Large intestine (tissue), 12 donors: ENCODE measurements at places on chromosomes 6 and 20. TPM values are rescaled to one million over a fixed set of nuclear protein-coding genes. Genes with fewer than 3 reads are reported as not detected.

TSHZ2 gene
- 10.7 TPM for polyA plus RNA-seq

RARS2 gene
- 73.9 TPM for polyA plus RNA-seq

NQO2 gene
- 21.1 TPM for polyA plus RNA-seq

GRCh38 chr6:129646642-129647041 lies 63.3 kb downstream of the ARHGAP18 start:
- DNase-seq: no peak

- DNase-seq: no peak
Observed at GRCh38 chr20:50284811-50285375, 94.3 kb downstream of the CEBPB start.

- no peak for DNase-seq
Observed at GRCh38 chr6:121830736-121831135, 395.3 kb downstream of the GJA1 start.

DYNLT2 gene
- 7.2 TPM for polyA plus RNA-seq

GRCh38 chr20:19791887-19792286 lies 33.8 kb downstream of the RIN2 start:
- DNase-seq: no peak

CD40 gene
- polyA plus RNA-seq: 2.8 TPM

GRCh38 chr6:157058574-157058973 lies 264.7 kb downstream of the TMEM242 start:
- no peak for DNase-seq

GRCh38 chr20:44573501-44573869 lies 8.9 kb upstream of the PKIG start:
- no peak for DNase-seq

- no peak for DNase-seq
Observed at GRCh38 chr6:169341065-169341464, 87.4 kb upstream of the THBS2 start.

C4B gene
- 91.2 TPM for polyA plus RNA-seq

FRMD1 gene
- 5.9 TPM for polyA plus RNA-seq

- DNase-seq: no peak
Observed at GRCh38 chr6:169269180-169270076, 15.8 kb upstream of the THBS2 start.

DNA sequence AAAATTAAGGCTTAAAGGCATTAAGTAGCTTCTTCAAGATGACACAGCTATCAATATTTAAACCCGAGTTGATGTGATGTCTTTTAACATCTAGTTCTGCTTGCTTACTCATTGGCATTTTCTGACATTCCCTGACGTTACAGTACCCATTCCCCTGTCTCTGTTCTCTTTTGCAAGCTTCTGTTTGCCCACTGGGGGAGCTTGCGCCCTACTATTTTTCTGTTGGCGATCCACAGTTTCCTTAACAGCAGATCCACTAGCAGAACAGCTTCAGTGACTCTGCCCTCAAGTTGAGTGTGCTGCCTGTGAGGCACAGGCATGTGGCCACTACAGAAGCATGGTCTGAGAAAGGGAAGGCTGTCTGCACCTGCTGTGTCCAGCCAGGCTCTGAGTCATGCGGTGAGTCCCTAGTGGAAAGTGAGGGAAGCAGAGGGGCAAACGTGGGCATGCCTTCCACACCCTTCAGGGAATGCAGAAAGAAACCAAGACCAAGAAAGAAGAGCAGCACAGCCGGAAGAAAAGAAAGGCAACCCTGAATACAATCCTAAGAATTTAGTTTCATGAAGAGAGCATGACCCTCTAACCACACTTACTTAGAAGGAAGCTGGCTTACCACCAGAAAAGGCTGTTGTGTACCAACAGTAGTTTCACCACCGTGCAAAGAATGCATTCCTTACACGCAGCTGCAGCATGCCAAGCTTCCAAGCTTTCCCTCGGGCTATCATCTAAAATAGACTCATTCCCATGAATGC lies 97.7 kb upstream of the VGLL2 start:
- DNase-seq: no peak

DNA sequence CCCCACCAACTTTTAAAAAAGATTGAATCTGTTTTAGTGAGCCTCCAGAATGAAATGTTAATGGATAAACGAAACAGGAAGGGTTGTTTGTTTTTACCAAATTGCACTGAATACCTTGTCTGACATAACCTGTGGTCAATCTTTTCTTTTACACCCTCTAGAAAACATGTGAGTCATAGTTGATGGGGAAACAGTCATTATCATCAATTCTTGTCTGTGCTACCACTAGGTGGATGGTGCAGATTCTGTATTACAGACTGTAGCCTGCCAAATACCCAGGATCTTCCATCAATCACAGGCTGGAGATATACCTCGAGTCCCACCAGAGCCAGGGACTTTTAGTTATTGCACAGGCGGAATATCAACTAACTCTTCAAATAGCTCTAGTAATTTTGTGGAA lies 29.5 kb upstream of the PKIB start:
- DNase-seq: no peak

DNA sequence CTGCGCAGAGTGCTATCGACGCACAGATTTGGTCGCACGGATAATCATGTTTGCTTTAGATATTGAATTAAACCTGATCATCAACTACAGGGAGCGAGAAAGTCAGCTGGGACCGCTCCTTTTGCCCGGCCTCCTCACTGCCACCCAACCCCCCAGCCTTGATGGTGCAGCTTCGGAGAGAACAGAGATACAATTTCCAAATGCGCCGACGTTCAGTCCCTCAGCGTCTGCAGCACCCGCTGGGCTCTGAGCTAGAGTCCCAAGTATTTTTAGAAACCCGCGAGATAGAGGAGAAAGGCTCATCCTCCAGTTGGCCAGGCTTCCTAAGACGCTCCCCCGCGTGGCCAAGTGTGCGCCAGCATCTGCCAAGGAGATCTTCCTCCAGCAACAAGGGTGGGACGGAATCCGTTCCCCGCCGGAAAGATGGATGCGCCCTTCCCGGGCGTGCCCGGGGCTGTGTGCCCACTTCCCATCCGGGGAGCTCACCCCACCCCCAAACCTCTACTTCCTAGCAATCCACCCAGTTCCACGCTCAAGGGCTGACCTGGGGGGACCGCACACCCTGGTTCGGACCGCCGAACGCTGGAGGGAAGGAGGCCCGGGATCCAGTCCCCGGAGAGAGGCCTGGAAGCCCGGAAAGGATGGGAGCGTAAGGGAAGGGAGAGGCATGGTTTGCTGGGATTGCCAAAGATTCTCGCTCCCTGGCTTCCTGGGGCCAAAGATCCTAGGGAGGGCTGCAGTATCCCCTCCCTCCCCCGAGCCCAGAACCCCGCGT lies 4.1 kb downstream of the NKX2-2 start:
- DNase-seq: no peak

DNA sequence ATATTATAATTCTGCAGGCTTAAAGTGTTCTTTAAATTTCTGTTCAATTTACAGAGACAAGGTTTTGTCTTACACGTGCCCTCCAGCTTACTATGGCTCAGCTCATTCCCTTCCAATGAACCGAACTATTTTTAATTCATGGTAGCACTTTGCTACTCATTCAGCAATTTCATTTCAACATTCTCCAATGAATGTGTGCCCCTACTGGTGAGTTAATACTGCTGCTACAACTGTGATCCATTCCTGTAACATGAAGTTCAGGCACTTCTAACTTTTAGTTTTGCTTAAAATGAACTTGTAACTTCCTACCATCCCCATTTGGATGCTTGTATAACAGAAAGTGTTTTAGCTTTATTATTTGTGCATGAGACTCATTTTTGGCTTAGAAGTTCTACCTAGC lies 99.7 kb downstream of the F13A1 start:
- no peak for DNase-seq

- DNase-seq: peak; percentile 42
Observed at GRCh38 chr20:5056801-5057599, 55.7 kb upstream of the SLC23A2 start.

GRCh38 chr6:132005178-132005577 lies 54.0 kb upstream of the CCN2 start:
- peak; percentile 69 for DNase-seq

DNA sequence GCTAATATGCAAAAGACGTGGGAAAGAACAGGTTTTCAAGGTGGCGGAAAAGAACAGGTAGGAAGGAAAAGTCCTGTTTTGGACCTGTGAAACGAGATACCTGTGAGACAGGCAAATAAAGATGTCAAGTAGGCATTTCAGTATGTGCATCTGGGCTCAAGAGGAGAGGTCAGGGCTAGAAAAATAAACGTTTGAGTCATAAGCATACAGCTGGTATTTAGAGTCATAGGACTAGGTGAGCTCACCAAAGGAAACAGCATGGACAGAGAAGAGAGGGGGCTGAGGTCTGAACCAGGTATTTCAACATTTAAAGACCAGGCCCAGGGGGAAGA lies 14.9 kb downstream of the MTFR2 start:
- no peak for DNase-seq

GRCh38 chr20:31698803-31699718 lies 23.6 kb downstream of the BCL2L1 start:
- peak; percentile 95 for DNase-seq

KIAA1755 gene
- polyA plus RNA-seq: 8.4 TPM

- no peak for DNase-seq
Observed at GRCh38 chr6:75065523-75065922, 140.3 kb downstream of the COL12A1 start.

PGC gene
- polyA plus RNA-seq: 0.16 TPM

DNA sequence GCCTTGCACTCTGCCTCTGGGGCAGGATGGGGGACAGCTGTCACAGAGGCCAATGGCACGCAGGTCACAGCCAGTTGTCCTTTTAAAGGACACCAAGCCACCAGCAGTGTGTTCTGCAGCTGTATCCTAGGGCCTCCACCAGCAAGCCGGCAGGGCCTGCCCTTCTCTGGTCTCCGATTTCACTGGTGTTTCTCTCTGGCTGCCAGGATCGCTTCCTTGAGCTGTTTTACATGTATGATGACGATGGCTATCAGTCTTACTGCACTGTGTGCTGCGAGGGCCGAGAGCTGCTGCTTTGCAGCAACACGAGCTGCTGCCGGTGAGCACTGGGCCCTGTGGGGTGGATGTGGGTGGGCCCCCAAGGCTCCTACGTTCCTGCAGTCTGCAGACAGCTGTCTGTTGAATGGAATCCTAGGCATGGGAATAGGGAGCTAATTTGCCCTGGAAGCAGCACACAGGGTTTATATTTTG lies 22.7 kb upstream of the MAPRE1 start:
- DNase-seq: peak; percentile 17

- no peak for DNase-seq
Observed at GRCh38 chr6:137111296-137112066, 62.0 kb downstream of the IL22RA2 start.

DNA sequence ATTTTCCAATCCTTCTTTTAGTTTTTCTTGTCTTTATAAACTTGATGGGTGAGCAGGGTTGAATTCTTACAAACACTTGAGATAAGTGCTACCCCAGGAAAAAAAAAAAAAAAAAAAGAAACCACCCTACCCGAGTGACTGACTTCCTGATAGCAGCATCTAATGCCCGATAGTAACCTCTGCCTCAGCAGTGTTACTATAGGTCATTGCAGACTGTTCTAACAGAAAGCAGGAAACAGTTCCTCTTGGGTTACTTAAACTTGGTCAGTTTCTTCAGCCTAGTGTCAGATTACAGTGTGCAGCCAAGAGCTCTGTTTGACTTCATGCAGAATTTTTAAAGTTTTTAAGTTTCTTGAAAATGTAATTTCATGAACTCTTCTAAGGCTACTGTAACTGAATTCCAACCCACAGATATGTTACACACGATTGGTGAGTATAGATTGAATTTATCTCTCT lies 2.1 kb downstream of the MYLIP start:
- DNase-seq: peak; percentile 87

GRCh38 chr6:32298632-32299336 lies 72.9 kb downstream of the TSBP1 start:
- DNase-seq: no peak

DNA sequence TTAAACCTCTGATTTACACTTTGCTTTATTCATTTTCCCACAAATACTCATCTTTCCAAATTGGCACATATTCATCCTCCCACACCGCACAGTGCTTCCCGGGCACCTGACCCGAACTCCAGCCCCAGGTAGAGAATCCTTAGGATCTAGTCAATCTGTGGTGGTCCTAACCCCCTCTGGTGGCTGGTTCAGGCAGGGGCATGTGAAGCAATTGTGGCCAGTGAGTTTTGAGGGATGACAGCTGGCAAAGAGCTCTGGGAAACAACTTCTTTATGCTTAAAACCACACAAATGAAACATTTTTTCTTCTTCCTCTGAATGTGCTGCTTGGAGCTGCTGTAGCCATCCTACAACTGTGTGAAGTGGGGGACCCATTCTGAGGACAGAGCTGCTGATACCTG lies 54.7 kb downstream of the ELOVL5 start:
- DNase-seq: no peak

GRCh38 chr20:19304886-19305415 lies 92.5 kb downstream of the SLC24A3 start:
- DNase-seq: no peak
